Esophagus muscularis mucosa (tissue), 4 donors: ENCODE measurements at places on chromosomes 2 and 18. TPM values are rescaled to one million over a fixed set of nuclear protein-coding genes. Genes with fewer than 3 reads are reported as not detected.

Gene SF3B6
- total RNA-seq, result 121 TPM

Gene GPC1
- 45.6 TPM for total RNA-seq

Gene SSB
- total RNA-seq, result 67.7 TPM

Gene MEIS1
- 89.8 TPM for total RNA-seq

Gene SOX11
- 0.50 TPM for total RNA-seq

Gene TYMS
- 0.42 TPM for total RNA-seq

Gene POTEC
- total RNA-seq, result not detected

DNA sequence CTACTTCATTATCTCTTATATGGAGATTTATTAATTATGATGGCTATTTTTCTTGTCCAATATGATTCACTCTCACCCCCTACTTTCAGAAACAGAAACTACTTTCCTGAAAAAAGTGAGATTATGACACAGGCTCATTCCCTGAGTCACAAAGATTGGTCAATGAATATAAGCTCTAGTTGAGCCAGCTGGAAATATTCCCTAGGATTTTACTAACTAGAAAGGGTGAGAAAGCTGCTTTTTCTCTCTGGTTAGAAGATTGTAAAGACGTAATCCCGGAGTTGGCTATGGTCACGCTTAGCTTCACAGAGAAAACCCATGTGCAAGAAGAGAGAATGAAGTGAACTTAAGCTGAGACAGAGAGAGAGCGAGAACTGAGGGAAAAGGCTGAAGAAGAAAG, 223.7 kb upstream of the SMAD7 start:
- no peak for DNase-seq

GRCh38 chr2:59277671-59278070, 1036.5 kb upstream of the FANCL start:
- no peak for DNase-seq

DNA sequence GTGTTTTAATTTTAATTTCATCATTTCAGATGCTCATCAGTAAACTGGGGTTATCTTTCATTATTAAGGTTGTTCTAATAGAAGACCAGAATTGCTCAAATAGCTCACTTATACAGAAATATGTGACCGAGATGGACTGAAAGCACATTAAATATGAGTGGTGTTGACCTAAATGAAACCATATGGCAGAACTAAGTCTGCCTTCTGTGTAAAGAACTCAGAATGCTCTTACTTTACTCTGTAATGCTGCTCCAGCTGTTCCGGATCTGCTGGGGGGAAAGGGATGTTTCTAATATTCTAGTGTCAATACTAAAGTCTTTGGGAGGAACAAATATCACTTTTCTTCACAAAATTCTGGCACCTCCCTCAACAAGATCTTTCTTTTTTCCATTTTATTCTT, 131.0 kb downstream of the DPP4 start:
- DNase-seq, result no peak

DNA sequence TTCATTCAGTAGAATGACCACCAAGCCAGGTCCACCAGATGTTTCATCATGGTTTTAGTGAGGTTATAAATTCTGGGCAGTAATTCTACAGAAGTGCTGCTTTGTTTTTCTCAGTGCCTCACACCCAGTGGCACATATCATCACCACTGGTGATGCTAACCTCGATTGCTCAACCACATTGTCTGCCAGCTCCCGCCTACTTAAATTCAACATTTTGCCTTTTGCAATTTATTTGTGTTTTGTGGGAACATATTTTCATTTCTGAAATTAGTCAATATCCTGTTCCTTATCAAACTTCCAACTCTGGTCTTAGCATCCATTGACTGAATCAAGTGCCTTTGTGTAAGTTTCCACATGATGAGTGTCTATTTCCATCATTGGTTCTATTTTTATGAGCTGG, 62.3 kb upstream of the TMEM178A start:
- no peak for DNase-seq

- DNase-seq, result no peak
Measured at GRCh38 chr18:8507361-8507760, 101.9 kb upstream of the RAB12 start.

- DNase-seq, result no peak
Measured at GRCh38 chr2:138602166-138602460, 100.5 kb downstream of the SPOPL start.

DNA sequence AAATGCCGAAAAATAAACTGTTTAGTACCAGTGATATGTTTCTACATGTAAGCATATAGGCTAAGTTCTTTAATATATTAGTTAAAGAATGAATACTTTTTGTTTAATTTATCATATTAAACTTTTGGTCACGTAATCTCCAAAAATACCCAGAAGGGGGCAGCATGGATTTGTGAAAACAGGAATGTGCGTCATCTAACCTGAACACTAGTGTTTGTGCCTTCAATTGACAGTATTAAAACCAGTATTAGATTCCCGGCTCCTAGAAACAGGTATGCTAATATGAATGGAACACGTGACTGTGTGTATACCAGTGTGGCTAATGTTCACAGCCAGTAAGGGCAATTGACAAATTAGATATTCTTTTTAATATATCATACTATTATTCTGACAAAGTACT, 51.8 kb downstream of the WDR7 start:
- DNase-seq, result no peak

- DNase-seq, result no peak
Measured at GRCh38 chr2:80012061-80012460, 292.5 kb downstream of the LRRTM1 start.

GRCh38 chr2:98356729-98357128, 10.5 kb downstream of the CNGA3 start:
- no peak for DNase-seq

DNA sequence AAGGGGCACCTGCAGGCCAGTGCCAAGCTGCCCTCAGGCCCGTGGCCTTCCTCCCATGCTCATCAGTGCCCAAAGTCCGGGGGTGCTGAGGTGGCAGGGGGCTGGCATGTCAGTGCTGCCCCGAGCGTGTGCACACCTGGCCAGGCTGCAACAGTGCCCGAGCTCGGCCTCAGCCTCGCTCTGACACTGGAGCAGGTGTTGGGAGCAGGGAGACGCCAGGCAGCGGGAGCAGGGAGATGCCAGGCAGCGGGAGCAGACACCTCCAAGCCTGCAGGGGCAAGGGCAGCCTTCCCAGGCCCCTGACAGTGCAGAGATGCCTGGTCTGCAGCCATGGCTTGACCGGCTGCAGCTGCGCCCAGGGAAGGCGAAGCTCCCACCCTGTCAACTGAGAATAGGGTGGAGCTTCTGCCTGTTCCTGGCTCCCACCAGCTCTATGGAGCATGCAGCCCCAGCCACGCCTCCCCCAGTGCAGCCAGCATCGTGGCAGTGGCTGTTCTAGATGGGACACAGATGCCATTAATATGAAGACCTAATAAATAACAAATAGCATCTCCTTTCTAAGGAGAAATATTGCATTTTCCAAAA, 82.4 kb downstream of the DTNB start:
- DNase-seq, result no peak
